ENCODE measurements at places on chromosomes 3 and 15. TPM values are rescaled to one million over a fixed set of nuclear protein-coding genes. Genes with fewer than 3 reads are reported as not detected.

GOLGA8S gene
- 0.09 TPM for total RNA-seq

SLC27A2 gene
- total RNA-seq: not detected

SORD gene
- total RNA-seq: 18.5 TPM

NLGN1 gene
- not detected for total RNA-seq

AADACL2 gene
- total RNA-seq: not detected

DPPA2 gene
- not detected for total RNA-seq

Measured in OCI-LY7 (cell line).